ENCODE measurements at places on chromosomes 6 and 20.

- DNase-seq, result no peak
Measured at GRCh38 chr20:63534427-63534830, 2.7 kb downstream of the PTK6 start.

DNA sequence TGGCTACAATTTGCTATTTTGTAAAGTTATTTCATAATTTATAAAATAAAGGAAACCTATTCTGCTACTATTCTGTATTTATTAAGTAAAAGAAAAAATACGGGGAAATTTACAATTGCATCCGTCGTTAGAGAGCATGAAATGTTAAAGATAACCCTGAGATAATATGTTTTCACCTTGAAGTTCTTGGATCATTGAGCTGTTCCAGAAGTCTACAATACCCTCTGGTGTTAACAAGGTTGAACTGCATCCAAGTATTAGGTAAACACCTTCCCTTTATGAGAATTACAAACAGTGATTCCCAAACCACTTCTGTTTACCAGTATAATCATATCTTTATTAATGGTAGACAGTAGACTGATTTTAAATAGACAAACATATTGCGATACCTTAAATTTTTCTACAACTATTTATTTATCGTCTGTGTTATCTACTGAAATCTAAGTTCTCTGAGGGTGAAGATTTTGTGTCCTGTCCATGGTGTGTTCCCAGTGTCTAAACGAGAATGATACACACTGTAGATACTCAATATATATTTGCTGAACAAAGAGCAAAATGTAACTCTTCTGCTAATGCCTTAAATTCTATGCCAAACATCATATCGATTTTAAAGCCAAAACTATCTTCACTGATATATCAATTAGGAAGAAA lies 28.2 kb downstream of the TBC1D32 start:
- DNase-seq, result no peak

DNA sequence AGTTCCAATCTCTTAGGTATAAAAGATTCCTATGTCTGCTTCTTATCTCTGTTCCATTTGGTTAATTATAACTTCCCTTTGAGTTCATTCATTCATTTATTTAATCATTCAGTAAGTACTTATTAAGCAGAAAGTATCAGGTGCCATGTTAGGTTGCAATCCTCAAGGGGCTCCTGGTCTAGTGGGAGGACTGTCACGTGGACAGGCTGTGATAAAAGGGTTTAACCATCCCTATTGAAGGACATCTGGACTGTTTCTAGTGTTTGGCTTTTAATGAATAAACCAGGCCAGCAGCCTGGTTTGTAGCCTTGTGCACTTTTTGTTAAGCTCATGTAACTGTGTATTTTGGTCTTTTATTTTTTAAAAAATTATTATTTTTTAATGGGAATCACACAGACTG lies 162.1 kb upstream of the OGFRL1 start:
- DNase-seq, result no peak

DNA sequence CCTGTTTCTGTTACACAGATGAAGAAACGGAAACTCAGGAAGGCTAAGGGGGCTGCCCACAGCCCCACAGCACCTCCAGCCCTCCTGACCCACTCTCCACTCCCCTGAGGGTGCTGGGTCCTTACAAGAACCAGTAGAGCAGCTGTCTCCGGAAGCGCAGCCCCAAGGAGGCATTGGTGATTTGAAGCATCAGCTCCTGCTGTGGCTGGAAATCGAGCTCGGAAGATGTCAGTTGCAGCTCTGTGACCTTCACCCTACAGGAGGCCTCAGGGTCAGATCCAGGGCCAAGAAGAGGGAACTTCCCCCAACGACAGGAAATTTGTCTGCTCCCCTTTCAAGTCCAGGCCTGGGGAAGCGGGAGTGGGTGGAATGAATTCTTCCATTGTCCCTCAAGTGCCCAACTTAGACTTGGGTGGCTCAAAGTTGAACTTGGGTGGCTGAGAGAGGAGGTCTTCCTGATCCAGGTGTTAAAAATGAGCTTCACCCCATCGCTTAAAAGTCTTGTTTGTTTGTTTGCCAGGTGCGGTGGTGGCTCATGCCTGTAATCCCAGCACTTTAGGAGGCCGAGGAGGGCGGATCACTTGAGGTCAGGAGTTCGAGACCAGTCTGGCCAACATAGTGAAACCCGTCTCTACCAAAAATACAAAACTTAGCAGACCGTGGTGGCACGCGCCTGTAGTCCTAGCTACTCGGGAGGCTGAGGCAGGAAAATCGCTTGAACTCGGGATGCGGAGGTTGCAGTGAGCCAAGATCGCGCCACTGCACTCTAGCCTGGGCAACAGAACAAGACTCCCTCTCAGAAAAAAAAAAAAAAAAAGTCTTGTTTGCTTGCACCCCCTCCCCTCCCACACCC lies 1.9 kb downstream of the PLTP start:
- DNase-seq, result no peak

DNA sequence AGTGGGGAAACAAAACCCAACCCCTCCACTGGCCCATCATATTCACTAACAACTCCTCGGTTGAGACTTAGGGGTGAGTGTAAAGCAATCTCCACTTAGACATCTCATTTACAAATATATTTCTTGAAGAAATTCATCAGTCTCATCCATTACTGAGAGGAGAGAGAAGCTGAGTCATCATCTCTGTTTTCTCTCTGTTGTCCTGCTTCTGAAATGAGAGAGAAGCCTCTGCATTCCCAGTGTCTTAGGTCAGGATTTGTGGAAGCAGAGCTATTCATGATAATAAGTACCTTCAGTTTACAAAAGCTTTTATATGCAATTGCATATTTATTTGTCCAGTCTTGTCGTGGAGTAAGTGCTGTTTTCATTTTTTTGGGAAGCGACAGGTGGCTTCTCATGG lies 879 bp downstream of the MEP1A start:
- DNase-seq, result no peak

DNA sequence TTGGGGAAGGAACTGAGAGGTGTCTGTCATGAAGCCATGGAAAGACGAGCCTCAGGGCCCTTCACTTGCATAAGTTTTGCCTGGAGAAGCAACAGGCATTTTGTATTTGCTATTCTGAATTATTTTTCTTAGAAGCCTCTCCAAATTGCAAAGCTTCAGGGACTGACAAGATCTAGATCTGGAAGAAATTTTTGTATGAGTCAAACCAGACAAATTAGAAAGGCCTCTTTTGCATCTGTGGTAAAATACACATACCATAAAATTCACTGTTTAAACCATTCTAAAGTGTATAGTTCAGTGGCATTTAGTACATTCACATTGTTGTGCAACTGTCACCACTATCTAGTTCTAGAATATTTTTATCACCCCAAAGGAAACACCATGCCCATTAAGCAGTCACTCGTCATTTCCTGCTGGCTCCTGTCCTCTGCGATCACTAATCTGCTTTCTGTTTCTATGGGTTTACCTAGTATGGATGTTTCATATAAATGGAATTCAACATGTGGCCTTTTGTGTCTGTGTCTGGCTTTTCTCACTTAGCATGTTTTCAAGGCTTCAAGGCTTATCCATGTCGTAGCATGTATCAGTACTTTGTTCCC lies 269.1 kb downstream of the PHF3 start:
- DNase-seq, result no peak

DNA sequence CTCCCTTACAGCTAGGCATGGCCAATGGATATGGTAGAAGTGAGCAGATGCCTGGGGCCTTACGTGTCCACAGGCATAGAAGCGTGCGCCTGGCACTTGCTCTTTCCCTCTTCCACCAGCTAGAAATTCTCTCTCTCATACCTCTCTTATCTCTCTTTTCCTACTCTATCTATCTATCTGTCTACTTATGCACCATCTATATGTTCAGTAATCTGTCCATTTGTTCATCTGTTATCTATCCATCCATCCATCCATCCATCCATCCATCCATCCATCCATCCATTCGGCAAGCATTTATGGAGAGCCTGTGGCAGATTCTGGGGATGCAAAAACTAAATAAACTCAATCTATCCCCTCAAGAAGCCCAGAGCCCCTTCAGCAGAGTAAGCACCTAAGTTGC lies 70.2 kb downstream of the KCNB1 start:
- DNase-seq, result no peak

- no peak for DNase-seq
Measured at GRCh38 chr6:111985202-111985731, 68.6 kb upstream of the CCN6 start.

Measured in stimulated activated CD4-positive, alpha-beta T cell treated with anti-CD3 and anti-CD28 coated beads, Interleukin-1b, Interleukin-23, amount 100 ng/mL, for 1 hour (primary cell).